Hepatocyte (in vitro differentiated cells): ENCODE measurements at places on chromosomes 7 and 10. TPM values are rescaled to one million over a fixed set of nuclear protein-coding genes. Genes with fewer than 3 reads are reported as not detected.
A peak's percentile ranks its signal among the peaks of the same experiment; 100 is the strongest.

Gene GRID2IP
- 0.44 and 0.73 TPM in 2 replicates for total RNA-seq

Gene POU6F2
- 0.67 and 0.88 TPM in 2 replicates for total RNA-seq

GRCh38 chr7:81694711-81695110 lies 75.1 kb downstream of the HGF start:
- no peak for DNase-seq
- peak overlapping the region; percentile 8 for H3K27ac ChIP-seq
- H3K4me1 ChIP-seq: no peaks in the 10 kb centered on the region
- H3K36me3 ChIP-seq: no peaks in the 10 kb centered on the region

DNA sequence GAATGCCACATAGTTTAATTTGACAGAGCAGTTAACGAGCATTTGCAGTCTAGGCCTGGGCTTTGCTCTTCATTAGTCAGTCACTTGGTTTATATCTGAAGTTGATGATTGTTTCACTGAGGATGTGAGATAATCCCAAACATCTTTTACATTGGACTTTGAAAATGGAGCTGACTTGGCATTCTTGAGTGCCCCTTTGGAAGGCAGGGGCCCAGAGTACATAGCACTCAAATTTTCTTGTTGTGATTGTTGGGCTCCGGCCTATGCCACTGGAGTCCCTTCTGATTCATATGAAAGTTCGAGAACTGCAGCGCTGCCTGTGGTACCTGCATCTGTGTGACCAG lies 21.9 kb downstream of the DNAJB6 start:
- DNase-seq: no peak
- H3K27ac ChIP-seq: no peak overlapping the region
- H3K4me1 ChIP-seq: peaks cover 6% of the 10 kb centered on the region
